ENCODE measurements at places on chromosomes 7 and 10.

- no peak for DNase-seq
These were observed 327.7 kb upstream of the STEAP1 start for GRCh38 chr7:89826557-89826956.

- DNase-seq: no peak
These were observed 12.0 kb upstream of the LIPA start for GRCh38 chr10:89263531-89263930.

- DNase-seq: no peak
These were observed 30.6 kb downstream of the HYCC1 start for GRCh38 chr7:22983257-22983855.

DNA sequence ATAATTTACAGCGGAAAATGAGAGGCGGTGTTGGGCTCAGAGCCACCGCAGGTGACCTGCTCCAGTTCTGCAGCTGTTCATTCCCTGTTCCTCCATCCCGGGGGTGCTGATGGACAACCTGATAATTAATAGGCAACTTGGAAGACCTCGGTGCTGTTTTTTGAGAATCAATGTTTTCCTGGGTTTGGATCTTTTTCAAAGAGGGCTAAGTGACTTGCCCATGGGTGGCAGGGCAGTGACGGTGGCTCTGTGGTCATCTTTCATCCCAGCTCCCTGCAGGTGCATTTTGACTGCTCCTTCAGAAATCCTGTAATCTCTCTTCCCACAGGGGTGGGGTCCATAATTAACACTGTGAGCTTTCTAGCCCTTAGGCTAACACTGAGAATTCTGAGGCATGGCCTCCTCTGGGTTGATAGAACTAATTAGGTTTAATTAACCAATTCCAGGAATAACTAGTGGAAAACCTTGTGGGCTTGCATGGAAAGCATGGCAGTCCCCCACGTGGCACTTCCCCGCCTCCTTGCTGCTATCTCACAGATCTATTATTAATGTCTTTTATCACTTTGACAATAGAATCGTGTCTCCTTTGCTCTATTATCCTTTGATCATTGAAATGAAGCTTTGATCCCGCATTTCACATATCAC is 217.9 kb downstream of the GLRX3 start:
- DNase-seq: no peak

GRCh38 chr7:138125598-138126111 is 49.4 kb downstream of the AKR1D1 start:
- DNase-seq: no peak

GRCh38 chr10:16440396-16441133 is 3.8 kb downstream of the PTER start:
- DNase-seq: peak; percentile 82

DNA sequence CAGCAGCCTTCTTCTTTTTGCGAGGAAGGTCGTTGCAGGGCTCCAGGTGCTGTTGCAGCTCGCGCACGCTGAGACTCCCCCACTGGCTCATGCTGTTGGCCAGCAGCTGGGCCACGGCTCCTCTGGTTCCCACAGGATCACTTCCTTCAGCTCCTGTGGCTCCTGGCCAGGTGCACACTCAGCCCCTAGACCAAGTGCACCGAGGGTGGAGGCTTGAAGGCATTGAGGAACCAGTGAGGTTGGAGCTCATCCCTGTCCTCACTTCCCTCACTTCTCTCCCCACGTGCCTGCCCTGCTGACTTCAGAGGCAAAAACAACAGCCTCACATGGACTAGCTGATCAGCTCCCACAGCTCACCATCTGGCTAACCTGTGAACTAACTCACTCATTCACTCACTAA is 46.2 kb upstream of the ADRB1 start:
- no peak for DNase-seq

- DNase-seq: no peak
These were observed 3.0 kb upstream of the UPF2 start for GRCh38 chr10:12045596-12045995.

DNA sequence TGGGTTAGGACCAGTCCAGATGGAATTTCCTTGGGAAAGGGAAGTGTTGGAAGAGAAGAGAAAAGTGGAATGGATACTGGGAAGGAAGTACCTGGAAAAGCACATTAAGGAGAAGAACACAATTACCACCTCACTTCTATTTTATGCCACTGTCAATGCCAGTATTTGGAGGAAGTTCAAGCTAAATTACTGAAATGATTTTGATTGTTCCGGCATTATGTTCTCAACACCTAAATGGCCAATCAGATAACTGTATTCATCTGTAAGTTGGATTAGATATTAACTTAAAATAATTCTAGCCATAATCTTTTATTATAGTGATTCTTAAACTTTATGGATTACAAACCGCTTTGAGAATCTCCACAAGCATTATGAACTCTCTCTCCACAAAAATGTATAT is 7.3 kb downstream of the NPVF start:
- DNase-seq: no peak

GRCh38 chr7:26374647-26375373 is 83.1 kb downstream of the SNX10 start:
- DNase-seq: no peak

- peak; percentile 96 for DNase-seq
These were observed at the start of gene ECHS1 for GRCh38 chr10:133373174-133374090. ECHS1 (minus strand) TSS chr10:133373354; CDS start chr10:133373333, 21 bp downstream.

DNA sequence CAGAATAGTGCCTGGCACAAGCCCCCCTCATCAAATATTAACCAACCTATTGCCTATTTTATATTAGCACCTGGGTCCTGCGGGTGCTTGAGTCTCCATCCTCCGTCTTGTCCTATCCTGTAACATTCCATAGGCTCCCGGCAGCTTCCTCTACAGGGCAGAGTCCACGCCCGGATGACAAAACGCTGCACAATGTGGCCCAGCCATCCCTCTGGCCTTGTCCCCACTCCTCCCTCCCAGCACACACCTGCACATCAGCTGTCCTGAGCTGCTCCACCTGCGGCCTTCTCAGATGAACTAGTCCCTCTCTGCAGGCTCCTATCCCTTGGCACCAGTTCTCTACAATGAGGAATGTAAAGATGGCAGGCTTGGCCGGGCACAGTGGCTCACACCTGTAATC is 153.5 kb upstream of the PDE1C start:
- DNase-seq: no peak

DNA sequence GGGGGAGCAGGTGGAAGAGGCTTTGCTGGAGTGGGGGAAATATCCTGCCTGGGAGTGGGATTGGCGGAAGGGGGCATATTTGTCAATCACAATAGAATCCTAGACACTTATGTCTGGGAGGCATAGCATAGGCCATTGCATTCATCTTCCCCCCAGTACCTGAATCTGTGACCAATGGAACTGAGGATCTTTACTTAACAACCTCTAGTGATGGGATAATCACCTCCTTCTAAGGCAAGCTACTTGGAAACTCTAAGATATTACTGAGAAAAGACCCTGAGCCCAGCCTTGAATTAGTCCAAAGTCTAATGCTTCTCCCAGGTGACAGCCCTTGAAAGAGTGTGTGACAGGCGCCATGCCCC is 90.7 kb downstream of the NPSR1 start:
- DNase-seq: no peak

Data from HT-29 (cell line).